ENCODE measurements at places on chromosomes 5 and 9.

DNA sequence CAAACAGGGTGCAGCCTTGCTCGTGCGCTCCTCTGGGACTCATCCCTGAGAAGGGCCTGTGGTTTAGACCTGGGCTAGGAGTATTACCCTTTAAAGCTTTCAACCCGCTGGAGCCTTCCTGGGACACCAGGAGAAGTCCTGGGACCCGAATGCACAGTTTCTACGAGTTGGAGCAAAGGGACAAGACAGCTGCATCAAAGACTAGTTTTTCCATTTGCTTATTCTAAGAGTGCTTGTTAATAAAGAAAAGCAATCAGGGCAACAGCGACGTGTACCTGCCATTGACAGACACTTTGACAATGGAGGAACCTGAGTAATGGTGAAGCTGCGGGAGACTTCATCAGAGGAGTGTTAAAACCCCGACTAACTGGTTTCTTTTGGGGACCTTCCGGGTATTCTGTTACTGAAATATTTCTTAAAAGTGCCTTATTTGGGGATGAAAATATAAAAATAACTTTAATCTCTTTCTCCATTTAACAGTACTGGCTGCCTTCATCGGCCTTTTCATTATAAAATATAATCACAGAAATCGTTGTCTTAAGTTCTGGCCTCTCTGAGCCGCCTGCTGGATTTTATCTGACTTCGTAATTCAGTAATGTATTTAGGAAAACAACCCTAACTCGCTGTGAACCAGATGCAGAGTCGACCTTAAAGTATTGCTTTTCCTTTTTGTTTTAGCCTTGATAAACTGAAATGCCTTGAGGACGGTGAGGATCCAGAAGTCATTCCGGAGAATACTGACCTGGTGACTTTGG lies 732 bp downstream of the SNAPC3 start:
- no peak for DNase-seq

DNA sequence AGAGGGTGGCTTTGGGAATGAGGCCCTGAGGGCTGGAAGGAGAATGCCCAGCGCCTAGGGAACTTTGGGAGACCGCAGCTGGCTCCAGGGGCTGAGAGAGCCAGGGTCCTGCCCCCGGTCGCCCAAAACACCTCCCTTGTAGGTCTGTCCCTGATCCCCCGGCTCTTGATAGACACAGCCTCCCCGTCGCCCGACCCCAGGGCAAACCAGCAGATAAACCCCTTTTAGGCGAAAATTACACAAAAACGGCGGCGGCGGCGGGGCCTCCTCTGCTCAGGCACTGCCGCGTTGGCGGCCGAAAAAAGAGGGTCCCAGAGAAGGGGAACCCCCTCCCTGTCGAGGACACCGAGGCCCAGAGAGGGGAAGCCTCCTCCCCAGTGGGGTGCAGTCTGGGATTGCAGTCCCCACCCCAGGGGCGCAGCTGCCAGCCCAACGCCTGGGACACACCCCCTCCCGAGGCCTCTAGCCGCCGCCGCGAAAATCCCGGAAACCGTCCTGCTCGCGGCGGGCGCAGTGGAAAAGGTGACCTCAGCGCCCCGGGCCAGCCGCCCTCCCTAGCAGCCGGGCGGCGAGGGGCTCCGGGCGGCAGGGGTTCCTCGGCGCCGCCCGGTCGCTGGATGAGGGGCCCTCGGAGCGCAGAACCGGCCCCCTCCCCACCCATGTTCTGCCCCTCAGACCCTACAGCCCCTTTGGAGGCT lies 3.1 kb upstream of the BARX1 start:
- DNase-seq = no peak

DNA sequence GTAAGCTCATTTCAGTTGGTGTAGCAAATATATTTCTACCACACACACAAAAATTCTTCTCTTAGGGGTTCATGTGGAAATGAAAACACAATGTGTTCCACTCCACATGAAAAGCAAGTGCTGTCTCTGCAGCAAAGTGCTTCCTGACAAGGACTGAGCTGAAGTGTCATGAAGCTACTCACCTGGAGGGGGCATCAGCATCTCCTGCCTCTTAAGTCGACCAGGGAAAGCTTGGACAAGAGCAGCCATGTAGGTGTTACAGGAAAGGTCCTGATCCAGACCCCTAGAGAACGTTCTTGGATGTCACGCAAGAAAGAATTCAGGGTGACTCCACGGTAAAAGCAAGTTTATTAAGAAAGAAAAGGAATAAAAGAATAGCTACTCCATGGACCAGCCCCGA lies 62.8 kb downstream of the SV2C start:
- no peak for DNase-seq

GRCh38 chr5:73625944-73626811 lies at the start of gene ARHGEF28:
Gene ARHGEF28 (plus strand): TSS chr5:73626196. CDS start chr5:73684852, 58,656 bp downstream.
- DNase-seq = peak; percentile 91

GRCh38 chr9:110180511-110181434 lies 27.2 kb downstream of the C9orf152 start:
- DNase-seq = peak; percentile 71

Data from foreskin fibroblast (primary cell).